Activated CD4-positive, alpha-beta T cell treated with anti-CD3 and anti-CD28 coated beads, Interleukin-2, Interleukin-6, amounts not matched to agents 100 ng/mL and 50 ng/mL, durations not matched to agents 16 hours and 8 hours (primary cell): ENCODE measurements at places on chromosomes 12 and 14.

- peak; percentile 24 for DNase-seq
Measured at GRCh38 chr14:63371033-63371432, 52.3 kb upstream of the GPHB5 start.

DNA sequence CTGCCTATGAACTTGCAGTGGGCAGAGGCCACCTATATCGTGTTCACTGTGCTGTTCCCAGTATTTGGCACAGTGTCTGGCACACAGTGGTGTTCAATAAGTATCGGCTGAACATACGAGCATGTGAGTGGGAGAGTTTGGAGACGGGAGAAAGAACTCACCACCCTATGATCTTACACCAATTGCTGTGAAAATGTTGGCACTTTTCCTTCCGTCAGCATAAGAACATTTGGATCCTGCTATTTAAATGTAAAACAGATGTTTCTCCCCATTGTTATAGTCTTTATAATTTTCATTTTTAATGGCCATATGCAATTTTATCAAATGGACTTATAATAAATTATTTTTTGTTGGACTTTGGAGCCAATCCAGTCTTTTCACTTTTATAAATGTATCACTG lies 144.4 kb downstream of the EFCAB11 start:
- DNase-seq = no peak

GRCh38 chr14:92956961-92957360 lies 34.0 kb downstream of the CHGA start:
- DNase-seq = no peak

- DNase-seq = no peak
Measured at GRCh38 chr14:32414808-32415255, 85.7 kb downstream of the AKAP6 start.

GRCh38 chr12:27179400-27180214 lies 64.5 kb upstream of the STK38L start:
- DNase-seq = peak; percentile 85

DNA sequence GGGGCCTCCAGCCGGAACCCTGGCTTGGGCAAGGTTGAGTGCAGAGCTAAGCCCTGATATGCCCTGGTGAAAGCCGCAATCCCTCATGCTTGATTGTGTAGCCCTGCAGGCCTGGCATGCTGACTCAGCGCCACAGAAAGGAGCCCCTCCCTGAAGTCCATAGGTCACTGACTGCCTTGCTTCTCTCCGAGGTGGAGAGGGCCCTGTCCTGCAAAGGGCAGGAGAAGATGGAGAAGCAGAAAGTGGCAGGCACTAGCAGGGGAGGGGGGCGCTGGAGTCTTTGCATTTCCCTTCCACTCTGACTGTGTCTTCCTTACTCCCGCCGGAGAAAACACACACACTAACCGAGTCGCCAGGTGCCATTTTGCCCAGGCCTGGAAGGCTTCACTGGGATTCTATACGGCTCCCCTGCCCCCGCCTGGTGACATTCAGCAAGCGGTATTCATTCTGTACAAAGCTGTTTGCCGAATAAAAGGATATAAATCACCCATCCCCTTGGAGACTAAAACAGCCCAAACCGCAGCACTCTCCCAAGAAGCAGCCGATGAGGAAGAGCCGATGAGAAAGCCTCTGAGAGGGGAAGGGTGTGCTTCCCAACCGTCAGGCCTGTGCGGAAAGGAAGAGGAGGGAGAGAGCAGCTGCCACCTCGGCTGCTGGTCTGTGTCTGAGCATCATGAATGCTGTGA lies 69.8 kb downstream of the SLC6A12 start:
- no peak for DNase-seq
